ENCODE measurements at places on chromosomes 5 and 9.

DNA sequence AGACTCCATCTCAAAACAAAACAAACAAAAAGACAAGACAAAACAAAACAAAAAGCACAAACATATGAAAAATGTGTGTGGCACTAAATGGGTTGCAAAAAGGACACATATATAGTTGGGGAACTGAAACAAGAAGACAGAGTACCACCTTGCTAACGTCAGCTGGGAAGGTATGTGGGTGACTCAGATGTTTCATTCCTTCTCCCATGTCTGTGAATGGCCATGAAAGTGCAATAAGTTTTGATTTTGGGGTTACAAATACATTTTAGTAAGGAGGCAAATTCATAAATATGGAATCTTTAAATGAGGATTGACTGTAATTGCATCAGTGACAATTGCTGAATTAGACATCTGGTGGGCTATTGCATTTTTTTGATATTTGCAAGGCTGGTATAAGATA is 81.6 kb upstream of the KLF4 start:
- no peak for DNase-seq

- DNase-seq = no peak
Observed at GRCh38 chr9:32956606-32957005, 44.8 kb downstream of the APTX start.

GRCh38 chr5:74027732-74028338 is 401.8 kb downstream of the ARHGEF28 start:
- DNase-seq = no peak

DNA sequence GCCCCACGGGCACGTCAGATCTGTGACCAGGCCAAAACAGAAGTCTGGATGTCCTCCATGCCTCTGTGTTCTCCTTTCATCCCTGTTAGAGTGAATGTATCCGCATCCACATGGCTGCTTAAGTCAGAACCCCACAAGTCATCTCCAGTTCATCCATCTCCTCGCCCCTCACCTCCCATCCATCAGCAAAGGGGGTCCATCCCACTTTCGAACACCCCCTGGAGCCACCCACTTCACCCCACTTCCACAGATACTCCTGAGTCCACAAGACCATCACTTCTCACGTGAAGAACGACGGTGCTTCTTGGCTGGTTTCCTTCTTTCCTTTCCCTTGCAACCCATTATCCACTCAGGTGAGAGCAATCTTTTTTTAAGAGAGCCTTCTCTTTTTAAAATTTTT is 3.5 kb upstream of the SPOCK1 start:
- no peak for DNase-seq

DNA sequence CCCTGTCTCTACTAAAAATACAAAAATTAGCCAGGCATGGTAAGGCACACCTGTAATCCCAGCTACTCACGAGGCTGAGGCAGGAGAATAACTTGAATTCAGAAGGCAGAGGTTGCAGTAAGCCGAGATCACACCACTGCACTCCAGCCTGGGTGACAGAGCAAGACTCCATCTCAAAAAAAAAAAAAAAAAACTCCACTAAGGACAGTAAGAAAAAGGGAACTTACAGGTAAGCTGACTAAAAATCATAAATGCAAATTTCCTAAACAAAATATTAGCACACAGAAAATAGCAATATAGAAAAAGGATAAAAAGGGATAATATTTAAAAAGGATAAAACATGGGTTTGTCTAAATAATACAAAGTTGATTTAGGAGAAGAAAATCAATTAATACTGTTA is 27.9 kb upstream of the HNRNPA0 start:
- no peak for DNase-seq

GRCh38 chr5:76801803-76802195 is 17.0 kb upstream of the F2RL1 start:
- DNase-seq = no peak

DNA sequence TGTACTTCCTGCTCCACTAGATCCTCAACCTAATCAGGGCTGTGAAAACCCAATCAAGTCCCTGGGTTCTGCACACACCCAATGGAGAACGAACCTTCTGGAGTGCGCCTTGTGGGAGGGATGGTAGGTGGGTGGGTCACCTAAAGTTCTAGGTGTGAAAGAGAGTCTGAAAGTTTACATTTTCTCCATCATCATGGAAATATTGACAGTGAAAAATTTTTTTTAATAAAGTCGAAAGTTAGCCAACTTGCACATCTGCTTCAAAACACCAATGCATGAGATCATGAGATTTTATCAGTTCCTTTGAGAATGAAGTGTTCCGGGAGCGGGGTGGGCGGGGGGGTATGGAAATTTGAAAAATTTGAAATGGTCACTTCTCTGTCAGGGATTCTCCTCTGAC is 21.7 kb downstream of the TAF11L14 start:
- DNase-seq = no peak

DNA sequence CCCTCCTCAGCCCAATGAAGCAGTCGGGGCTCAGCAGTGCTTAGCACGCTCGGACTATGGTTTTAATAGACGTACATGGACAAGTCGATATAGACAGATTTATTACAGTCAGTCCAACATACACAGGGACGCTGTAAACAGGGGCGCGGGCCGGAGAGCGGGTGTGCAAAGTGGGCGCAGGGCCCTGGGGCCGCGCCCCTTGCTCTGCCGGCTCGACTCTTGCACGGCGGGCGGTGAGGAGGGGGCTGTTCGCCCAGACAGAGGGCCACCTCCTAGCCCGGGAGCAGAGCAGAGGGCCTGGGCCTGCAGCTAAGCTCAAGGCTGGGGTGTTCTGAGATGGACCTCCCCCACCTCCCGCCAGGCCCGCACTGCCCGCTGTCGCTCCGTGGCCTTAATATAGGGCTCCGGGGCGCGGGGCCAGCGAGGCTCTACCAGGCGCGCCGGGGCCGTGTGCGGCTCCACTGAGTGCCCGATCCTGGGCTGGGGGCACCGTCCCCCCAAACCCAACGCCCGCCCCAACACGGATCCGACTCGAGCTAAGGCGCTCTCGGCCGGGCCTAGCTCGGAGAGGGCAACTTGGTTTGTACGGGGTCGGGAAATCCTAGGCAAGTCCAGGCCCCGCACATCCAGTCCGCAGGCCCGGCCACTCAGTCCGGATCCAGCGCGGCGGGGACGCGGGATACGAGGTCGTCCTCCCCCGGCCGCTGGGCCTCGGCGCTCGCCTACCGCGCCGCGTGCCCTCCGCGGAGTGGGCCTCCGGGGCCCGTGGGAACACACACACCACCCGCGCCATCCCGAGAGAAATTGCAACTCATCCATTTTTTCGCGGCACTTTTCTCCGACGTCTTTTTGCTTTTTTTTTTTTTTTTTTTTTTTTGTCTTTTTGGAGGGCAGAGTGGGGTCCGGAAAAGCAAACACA is 6.1 kb downstream of the PITX1 start:
- no peak for DNase-seq

DNA sequence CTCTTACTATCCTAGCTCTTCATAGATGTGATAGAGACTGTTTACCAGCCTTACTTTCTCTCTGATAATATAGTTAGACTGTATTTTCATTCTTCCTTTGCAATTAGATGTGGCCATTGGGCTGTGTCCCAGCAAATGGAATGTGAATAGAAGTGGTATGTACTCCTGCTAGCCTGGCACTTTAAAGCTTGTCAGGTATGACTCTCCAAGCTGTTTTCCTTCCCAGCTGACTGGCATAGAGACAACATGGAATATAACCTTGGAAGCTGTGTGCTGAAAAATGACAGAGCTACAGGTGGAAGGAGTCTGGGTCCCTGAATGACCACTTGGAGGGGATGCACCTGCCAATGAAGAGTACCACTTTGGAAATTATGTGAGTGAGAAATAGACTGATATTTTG is 116.2 kb downstream of the DIRAS2 start:
- no peak for DNase-seq

DNA sequence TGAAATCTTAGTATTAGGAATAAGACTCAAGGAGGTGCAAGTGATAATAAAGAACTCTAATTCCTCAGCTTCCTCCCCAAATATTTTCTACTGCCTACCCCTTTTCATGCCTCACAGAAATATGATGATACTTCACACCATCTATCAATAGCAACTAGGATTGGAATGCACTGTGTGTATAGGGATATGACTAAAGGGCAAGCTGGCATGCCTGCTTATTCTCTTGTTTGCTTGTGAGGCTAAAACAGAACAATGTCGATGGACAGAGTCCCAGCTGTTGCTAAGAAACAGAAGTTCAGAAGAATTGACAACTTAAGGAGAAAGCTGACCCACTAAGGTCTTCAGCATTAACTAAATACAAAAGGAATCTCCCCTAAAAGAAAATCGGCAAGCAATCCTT is 9.7 kb upstream of the CHD1 start:
- DNase-seq = no peak

DNA sequence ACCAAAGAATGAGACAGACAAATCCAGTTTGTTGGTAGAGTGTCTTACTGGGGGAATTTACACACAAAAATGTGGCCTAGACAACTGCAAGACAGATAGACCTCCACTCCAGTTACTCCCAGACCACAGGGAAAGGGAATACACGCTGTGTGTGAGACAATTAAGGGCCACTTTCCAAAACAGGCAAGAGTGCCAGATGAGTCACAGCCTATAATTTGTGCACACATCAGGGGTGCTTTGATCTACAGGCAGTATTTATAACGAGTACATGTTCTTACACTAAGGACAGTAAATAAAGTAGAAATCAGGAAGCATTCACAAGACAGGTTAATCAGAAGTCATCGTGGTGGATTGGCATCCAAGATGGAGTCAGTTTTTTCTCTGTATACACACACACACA is 114.8 kb downstream of the ZNF622 start:
- no peak for DNase-seq

DNA sequence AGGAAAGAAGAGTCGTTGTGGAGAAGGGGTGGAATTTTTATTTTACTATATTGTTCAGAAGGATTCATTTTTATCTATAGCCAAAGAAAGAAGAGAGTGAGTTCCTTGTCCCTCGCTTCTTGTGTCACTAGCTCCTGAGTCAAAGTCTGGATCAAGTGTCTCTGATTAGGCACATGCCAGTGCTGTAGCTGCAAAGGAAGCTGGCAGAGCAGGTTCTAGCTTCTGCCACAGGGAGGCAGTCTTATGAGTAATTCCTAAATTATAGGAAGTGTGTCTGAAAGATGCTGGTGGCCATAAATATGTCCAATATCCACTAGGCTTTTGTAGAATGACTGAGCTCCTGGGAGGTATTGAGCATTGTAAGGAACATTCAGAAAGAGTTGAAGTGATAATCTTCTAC is 84.7 kb downstream of the DOCK2 start:
- no peak for DNase-seq

DNA sequence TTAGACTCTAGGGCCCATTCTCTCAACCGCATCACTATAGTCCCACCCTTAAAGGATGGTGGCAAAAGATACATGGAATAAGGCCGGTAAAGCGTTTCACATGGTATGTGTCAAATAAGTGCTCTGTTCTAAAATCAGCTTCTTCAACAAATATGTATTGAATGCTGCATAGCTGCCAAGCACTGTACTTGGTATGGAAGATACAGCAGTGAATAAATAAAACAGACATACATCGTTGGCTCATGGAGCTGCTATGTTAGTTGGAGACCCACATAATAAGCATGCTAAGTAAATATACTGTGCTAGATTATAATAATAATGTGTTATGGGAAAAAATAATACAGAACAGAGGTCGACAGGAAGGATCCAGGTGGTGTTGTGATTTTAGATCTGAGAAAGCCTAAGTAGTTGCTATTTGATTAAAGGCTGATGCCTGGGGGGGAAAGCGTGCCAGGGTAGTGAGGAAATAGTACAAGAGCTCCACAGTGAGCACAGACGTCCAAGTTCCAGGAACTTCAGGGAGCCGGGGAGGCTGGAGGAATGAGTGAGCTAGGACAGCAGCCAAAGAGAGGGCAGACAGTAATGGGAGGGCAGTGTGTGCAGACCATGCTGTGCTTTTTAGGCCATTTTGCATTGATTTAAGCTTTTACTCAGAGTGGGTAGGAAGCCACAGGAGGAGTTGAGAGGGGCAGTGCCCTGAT is 93.7 kb downstream of the JAKMIP2 start:
- DNase-seq = no peak

GRCh38 chr9:99026956-99027298 is 78.0 kb upstream of the TGFBR1 start:
- no peak for DNase-seq

DNA sequence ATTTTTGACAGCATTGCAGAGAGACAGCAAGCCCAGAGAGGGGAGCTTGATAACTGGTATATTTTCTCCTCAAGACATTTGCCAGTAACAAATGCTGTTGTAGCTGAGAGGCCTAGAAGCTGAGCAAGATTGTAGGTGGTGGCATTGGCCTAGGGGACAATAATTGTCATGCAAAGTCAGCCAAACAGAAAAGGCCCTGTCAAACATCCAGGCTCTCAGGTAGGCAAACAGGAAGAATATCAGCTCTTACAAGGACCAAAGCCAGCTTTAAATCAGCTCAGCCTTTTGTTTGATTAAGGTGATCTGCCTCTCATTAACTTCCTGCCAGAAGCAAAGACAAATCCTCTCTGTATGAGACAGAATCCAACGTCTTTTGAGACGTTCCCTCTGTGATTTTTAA is 29.7 kb upstream of the BARX1 start:
- no peak for DNase-seq

DNA sequence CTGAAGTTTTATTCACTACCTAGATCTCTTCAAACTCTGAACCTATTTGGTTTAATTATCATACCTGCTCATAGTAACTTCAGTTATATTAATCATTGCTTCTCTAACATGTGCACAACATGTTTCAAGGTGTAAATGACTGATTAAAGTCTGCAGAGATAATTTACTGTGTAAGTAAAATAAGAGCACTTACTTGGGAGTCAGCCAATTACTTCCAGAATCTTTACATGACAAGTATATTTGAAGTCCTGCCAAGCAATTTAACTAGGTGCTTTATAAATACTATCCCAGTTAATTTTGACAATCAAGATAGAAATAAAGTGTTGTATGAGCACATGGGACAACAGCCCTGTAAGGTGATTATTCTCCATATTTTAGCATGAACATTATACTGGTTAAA is 109.9 kb downstream of the RFX3 start:
- DNase-seq = no peak

Data from CD4-positive, alpha-beta T cell treated with Interleukin-2 at 100 ng/mL for 4 hours (primary cell).